ENCODE measurements at places on chromosomes 6 and 20.

DNA sequence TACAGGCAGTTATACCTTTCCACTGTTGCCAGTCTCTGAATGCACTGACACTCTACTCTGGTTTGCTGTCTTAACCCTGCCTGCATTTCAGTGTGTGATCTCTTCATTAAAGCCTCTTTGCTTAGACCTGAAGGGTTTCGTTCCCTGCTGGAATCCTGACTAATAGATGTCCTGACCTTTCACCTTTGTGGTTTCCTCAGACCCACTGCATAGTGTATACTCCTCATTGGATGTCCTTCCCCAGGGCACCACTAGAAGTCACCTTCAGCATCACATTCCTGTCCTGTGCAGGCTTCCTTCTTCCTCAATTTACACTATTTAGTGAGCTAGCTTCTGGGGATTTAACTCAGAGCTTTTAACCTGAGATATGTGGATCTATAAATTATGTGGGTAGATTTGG lies 120.6 kb downstream of the RCAN2 start:
- DNase-seq = no peak

GRCh38 chr6:163950159-163950558 lies 535.6 kb downstream of the QKI start:
- no peak for DNase-seq

DNA sequence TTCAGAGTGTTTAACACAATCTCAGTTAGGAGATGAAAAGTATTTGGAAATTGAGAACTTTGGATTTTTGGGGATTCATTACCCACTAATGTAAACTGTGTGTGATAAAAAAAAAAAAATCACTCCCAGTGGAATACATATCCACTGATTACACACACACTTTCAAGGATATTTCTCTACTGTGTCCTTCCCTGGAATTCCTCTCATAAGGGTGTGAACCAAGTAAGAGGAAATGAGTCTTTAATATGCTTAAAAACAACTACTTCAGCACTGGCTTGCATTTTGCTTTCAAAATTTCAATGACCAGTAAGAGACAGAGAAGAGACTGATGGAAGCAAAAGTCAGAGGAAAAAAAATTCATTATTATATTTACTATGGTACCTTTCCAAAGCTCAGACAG lies 24.5 kb upstream of the MYCT1 start:
- DNase-seq = no peak

- DNase-seq = no peak
These were observed 60.9 kb downstream of the SULF2 start for GRCh38 chr20:47724396-47724795.

- DNase-seq = no peak
These were observed 74.6 kb downstream of the PHACTR3 start for GRCh38 chr20:59678951-59679350.

DNA sequence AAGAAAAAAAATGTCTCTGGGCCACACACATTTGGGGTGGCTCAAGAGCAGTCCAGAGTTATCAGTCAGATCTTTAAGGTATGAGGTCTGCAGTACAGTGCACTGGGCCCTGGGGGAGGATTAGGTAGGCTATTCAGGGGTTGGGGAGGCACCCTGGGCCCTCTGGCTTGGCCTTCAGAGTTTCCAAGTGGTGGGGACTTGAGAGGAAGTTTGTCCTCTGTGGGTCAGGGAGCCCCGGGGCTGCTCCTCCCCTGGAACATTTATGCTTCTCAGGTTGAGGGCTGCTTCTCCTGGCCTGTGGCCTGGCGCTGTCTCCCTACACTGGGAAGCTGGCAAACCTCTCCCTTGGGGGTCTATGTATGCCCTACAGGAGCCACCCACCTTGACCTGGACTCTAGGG lies 46.0 kb downstream of the PTK7 start:
- no peak for DNase-seq

GRCh38 chr20:35432430-35432735 lies 5.6 kb downstream of the GDF5 start:
- DNase-seq = no peak

DNA sequence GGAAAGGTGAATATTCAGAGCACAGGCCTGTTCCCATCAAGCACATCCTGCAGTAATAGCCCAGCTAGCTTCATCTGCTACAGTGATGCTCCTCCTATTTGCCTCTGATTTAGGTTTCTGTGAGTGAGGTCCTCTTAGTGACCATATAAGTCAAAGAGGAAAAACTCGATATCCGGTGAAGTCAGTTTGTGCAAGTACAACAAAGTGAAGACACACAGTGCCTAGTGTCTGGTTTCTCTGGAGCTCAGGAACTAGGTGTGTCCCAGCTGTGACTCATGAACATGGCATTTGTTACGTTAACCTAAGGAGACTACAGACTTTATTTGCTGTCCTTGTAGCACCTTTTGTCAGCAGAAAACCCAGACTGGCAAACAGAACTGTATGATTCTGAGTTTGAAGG lies 33.9 kb downstream of the EDN1 start:
- DNase-seq = no peak

DNA sequence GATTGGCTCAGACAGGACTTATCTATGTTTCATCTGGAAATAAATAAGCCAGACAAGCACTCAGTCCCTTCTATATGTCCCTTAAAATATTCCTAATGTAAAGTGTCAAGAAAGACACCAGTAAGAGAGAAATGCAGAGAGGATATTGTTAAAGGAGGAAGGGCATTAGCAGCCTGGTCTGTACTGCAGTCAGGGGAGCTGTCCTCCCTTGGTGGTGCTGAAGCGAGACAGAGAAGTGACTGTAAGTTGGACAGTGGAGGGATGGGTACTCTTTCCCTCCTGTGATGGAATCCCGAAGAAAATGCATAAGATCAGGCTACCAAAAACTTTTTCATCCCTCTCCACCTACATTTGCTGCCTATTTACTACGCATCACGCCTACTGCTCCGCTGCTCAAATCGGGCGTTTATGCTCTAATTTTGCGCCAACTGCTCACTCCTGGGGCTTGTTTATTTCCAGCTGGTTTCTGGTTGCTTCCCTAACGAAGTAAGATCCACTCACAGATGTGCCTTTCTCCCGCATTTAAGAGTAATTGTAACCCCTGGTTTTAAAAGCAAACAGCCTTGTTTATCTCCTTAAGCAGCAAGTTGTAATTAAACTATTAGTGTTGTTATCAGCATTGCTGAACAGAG lies 35.2 kb downstream of the PHACTR1 start:
- no peak for DNase-seq
